WTC11 (cell line): ENCODE measurements at places on chromosomes 16 and 17.

DNA sequence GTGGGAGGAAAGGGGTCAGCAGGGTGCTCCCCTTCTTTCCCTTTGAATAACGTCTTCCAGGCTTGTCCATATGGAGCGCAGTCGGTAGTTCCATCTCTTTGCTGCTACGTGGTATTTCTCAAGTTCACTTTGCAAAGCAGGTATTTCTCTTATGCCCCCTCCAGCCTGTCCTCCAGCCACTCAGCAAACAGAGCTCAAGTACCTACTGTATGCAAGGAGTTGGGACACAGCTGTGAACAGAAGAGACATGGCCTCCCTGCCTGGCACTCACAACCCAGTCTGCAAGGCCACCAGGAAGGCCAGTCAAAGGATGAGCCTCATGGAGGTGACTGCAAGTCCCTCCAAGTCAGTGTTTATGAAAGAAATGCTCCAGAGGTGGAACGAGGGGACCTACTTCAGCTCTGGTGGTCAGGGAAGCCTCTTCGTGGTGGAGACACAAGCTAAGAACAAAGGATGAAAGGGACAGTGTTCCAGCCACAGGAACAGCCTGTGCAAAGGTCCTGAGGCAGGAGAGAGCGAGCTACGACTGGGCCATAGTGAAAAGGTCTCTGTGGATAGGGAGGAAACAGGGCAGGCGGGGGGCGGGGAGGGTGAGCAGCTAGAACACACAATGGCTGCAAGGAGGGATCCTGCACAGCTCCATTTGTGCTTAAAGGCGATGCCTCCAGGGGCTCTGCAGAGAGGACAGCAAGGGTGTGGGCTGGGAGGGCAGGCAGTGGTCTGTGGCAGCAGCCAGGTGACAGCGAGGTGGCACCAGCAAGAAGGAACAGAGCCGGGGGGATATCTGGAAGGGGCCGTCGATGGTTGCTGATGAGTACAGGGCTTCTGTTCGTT lies 32.6 kb downstream of the PPL start:
- no peak for DNase-seq

- no peak for DNase-seq
Observed at GRCh38 chr17:78885956-78886355, 17.0 kb downstream of the CEP295NL start.

- DNase-seq, result no peak
Observed at GRCh38 chr16:83954577-83955016, 1.6 kb downstream of the OSGIN1 start.

DNA sequence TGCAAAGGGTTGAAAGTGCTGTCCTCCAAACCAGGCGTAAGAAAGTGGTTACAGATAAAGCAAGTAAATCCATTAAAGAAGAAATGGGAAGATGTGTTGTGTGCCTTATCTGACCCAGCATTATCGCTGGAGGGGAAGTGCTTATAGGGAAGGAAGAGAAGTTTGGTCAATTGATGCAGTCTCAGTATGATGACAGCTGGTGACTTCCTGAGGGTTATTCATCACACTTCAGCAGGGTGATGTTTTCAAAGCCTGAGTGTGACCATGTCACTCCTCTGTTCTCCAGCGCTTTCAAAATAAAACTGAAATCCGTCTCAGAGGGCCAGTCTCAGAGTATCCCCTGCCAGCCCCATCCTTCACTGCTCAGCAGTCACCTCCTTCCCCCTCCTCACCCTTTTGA lies 505.4 kb upstream of the RBFOX1 start:
- no peak for DNase-seq

- DNase-seq, result no peak
Observed at GRCh38 chr17:72125742-72126141, 4.9 kb downstream of the SOX9 start.

DNA sequence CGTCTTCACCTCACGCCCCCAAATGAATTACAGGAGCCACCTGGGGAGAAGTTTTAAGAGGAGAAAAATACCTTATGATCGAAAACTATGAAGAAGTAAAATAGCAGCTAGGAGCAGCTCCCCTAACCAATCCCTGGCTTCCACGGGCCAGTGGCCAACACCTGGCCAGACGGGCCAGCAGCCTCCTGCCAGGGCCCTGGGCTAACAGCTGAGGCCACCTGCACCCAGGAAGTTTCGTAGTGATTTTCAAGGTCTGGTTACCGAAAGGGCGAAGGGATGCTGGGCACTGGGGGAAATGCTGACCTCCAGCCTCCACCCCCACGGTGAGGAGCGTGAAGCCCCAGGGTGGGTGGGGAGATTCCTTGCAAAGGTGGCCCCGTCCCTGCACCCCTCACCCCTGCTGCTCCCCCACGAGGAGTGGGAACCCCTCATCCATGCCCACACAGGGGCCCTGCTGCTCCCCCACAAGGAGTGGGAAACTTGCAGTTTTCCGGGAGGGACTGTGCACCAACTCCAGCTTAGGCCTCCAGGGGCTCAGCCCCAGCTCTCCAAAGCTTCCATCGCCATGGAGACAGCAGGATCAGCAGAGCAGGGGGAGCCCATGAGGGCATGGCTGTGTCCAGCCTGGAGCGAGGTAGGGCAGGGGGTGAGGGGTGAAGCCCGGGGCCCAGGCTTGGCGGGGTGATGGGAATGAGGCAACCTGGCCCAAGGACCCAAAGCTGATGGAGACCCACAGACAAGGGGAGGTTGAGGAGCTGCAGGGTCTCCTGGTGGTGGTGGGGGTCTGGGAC lies 31.9 kb upstream of the ACSF3 start:
- DNase-seq, result no peak

DNA sequence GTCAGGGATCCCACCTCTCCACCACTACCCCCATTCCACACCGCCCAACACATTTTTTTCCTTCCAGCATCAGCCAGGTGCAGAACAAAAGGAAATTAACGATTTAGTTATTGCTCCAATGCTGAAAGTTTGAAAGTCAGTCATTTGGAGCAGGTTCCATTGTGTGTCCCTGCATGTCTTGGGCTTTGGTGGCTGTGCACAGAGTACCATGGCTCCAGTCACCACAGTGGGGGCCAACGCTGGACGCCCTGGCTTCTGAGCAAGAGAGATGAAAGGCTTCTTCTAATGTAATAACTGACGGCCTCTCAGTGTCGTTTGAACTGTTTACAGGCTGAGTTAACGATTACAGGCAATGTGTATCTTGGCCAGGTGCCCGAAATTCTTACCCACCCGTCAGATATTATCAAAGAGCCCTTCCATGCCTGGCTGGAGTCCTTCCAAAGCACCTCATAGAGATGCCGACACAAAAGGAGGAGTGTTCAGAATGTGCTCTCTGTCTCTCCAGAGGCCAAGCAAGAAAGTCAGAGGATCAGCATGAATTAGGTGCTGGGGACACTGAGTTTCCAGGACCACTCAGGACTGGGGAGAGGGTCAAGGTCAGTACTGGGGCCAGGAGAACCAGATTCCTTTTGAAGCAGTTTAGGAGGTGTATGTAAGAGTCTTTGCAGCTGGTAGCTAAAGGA lies 25.9 kb downstream of the RNF43 start:
- DNase-seq, result no peak

GRCh38 chr16:50505714-50506542 lies 42.3 kb upstream of the NKD1 start:
- peak; percentile 36 for DNase-seq

- DNase-seq, result no peak
Observed at GRCh38 chr16:9422762-9423513, 331.5 kb downstream of the HAPSTR1 start.

- peak; percentile 5 for DNase-seq
Observed at GRCh38 chr17:49524473-49525359, 29.6 kb downstream of the NGFR start.

- no peak for DNase-seq
Observed at GRCh38 chr17:69761011-69761410, 314.0 kb upstream of the KCNJ16 start.

- no peak for DNase-seq
Observed at GRCh38 chr16:51184702-51185433, 33.8 kb upstream of the SALL1 start.

GRCh38 chr17:881778-882177 lies 97.8 kb downstream of the NXN start:
- DNase-seq, result no peak

DNA sequence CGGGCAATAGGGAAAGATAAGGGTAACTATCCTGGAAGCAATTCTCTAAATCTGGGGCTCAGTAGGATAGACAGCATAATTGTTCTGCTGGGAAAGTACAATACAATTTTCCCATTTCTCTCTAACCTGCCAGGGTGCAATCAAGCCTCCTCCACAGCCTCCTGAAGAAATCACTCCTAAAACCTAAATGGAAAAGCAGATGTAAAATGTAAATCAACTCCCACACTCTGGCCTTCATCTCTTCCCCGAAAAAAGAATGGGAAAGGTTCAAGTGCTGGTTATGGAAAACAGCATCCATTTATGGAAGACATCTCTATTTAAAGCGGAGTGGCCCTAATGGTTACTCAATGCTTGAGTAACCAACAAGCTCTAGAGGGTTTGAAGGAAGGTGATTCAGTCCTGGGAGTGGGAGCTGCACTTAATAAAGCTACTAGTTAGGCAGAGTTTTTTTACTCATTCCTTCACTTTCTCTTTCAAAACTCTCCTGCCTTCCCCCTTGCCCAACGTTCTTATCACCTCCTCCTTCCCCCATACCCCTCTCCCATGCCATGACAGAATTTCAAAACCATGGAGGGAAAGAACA lies 5.1 kb downstream of the MMD start:
- no peak for DNase-seq

- no peak for DNase-seq
Observed at GRCh38 chr17:68455901-68456338, 1.4 kb downstream of the WIPI1 start.

DNA sequence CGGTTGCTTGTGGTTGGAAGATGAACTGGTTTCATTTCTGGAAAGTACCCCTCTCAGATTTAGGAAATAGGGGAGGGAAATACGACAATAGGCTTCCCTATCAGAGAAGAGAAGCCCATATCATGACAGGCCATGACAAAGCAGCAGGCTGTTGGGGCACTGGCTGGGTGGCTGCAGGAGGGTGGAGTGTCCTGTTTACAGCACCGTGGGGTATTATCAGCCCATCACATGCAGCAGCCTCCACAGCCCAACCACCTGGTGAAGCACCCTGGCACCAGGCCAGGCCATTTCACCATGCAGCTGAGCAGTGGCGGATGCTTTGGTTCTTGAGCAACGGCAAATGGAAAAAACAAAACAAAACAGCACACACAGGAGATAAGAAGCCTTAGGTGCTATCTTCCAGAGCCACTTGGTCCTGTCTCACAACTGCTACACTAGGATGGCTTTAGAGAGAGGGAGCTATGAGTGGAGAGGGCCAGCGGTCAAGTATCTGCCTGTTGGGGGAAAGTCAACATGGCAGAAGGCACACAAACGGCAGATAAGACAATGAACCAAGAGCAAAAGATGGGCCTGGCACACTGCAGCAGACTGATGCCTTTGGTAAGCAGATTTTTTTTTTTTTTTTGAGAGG lies 24.2 kb downstream of the FAM117A start:
- DNase-seq, result no peak

DNA sequence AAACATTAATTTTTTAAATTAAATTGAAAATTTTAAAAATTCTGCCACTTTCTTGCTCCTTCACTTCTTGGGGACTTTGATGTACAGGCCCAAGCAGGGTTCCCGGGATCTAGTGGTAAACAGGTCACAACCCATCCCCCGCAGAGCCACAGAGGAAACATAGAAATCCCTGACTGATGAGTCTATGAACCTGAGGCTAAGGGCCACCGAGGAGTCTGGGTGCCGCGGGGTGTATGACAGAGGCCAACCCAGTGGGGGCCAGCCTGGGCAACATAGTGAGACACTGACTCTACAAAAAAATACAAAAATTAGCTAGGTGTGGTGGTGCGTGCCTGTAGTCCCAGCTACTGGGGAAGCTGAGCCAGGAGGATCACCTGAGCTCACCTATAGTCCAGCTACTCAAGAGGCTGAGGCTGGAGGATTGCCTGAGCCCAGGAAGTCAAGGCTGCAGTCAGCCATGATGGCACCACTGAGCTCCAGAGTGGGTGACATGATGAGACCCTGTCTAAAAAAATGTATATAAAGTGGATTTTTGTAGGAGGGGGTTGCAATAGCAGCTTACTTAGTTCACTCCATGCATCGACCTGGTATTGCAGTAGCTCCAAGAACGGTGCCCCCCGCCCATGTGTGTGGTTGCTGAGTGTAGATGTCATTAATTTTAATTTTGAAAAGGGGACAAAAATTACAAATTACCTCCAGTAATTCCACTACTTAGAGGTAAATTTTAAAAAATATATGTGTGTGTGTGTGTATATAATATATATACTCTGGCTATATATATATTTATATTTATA lies 9.2 kb upstream of the FLYWCH1 start:
- DNase-seq, result peak; percentile 42

- no peak for DNase-seq
Observed at GRCh38 chr17:77634710-77635109, 323.8 kb upstream of the TNRC6C start.

- no peak for DNase-seq
Observed at GRCh38 chr17:28508211-28508724, 2.1 kb downstream of the FOXN1 start.

GRCh38 chr16:58196898-58197313 lies 1.0 kb downstream of the CSNK2A2 start:
- no peak for DNase-seq

DNA sequence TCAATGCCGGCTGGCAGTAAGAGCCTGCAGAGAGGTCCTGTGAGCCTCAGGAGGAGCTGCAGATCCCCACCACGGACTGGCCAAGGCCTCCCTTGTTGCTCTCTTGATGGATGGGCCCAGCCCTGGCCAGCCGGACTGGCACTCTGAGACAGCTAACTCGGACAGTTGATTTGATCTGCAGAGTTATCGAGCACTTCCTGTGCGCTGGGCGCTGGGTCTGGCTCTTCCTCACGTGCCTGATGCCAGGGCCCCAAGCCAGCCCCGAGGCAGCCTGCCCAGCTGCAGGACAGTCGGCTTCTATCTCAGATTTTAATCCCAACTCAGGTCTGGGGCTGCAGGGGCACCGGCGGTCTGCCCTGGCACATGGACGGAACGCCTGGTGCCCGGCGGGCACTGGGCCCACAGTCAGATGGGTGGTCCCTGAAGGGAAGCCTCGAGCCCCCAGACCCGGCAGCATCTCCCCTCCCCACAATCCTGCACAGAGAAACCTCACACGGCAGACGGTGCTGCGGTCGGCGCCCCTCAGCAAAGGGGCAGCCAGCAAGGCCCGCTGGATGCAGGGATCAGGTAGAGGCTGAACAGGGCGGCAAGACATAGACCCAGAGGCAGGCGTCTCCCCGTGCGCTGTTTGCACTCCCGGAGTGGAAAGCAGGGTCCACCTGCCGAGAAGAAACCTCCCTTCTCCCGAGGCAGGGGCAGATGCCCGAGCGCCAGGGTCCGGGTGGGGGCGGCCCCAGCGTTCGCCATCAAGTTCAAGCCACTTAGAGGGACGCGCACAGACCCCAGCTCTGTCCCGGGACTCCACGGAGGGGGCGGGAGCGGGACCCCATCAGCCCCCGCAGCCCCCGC lies 34.0 kb downstream of the TIMM22 start:
- peak; percentile 39 for DNase-seq

- no peak for DNase-seq
Observed at GRCh38 chr17:77002103-77003045, 134.2 kb downstream of the MGAT5B start.
